ENCODE measurements at places on chromosomes 5 and 9.

DNA sequence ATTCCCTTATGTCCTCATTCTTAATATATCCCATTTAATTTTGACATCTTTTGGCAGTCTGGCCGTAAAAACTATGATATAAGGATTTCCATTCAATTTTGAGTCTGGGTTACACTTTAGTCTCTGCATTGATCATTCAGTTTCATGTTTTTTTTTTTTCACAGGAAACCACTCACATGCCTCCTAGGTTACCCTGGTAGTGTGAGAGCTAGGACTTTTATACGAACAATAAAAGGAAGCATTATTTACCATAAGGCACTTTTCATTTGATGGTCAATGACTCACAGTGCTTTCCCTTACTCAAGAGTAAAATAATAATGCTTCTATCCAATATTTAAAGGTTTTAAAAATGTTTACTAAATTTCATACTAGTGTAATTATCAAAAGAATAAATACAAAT lies 16.4 kb upstream of the DMAC1 start:
- no peak for DNase-seq

DNA sequence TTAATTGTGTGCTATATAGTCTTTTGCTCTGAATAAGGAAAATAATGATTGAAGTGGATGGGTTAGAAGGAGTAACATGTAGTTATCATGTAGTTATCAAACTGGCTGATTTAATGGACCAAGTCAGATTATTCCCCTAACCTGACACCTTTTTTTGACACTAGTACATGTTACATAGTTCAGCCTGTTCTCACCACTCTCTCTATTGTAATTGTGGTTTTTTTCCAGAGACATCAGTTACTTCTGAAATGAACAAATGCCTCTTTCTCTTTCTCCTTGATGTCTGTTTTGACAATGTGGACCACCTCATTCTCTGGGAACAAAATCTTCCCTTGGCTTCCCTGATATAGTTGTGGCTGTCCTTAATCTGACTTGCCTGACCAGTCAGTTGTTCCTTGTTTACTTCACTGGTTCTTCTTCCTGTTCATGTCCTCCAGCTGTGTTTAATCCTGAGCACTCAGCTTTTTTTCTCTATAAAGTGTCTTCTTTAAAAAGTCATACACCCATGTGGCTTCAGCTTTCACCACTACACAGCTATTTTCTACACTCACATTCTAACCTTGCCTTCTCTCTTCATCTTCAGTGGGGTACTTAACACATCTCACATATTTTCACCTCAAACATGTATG lies 243.4 kb downstream of the ARRDC3 start:
- no peak for DNase-seq

- no peak for DNase-seq
Measured at GRCh38 chr9:133127340-133127981, 6.4 kb upstream of the RALGDS start.

GRCh38 chr5:1073239-1074102 lies 38.4 kb downstream of the SLC12A7 start:
- DNase-seq = no peak

GRCh38 chr5:126433701-126434100 lies 10.5 kb downstream of the GRAMD2B start:
- DNase-seq = no peak

Measured in LoVo (cell line).